Left kidney (tissue), 8 donors: ENCODE measurements at places on chromosomes 16 and 17. TPM values are rescaled to one million over a fixed set of nuclear protein-coding genes. Genes with fewer than 3 reads are reported as not detected.

Gene PTGES3L
- 2.4 TPM for polyA plus RNA-seq

DNA sequence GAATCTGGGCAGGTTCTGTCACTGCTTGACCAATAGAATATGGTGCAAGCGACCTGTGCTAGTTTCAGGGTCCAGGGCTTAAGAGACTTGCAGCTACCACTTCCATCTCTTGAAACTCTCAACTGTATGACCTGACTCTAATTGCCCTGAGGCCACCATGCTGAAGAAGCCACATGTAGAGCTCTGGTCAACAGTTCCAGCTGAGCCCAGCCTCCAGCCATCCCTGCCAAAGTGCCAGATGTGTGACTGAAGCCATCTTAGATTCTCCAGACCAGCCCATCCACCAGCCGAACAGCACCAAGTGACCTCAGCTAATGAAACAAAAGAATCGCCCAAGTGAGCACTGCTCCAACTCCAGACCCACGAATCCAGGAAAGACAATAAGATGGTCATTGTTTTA, 3.4 kb upstream of the MT2A start:
- DNase-seq: no peak

DNA sequence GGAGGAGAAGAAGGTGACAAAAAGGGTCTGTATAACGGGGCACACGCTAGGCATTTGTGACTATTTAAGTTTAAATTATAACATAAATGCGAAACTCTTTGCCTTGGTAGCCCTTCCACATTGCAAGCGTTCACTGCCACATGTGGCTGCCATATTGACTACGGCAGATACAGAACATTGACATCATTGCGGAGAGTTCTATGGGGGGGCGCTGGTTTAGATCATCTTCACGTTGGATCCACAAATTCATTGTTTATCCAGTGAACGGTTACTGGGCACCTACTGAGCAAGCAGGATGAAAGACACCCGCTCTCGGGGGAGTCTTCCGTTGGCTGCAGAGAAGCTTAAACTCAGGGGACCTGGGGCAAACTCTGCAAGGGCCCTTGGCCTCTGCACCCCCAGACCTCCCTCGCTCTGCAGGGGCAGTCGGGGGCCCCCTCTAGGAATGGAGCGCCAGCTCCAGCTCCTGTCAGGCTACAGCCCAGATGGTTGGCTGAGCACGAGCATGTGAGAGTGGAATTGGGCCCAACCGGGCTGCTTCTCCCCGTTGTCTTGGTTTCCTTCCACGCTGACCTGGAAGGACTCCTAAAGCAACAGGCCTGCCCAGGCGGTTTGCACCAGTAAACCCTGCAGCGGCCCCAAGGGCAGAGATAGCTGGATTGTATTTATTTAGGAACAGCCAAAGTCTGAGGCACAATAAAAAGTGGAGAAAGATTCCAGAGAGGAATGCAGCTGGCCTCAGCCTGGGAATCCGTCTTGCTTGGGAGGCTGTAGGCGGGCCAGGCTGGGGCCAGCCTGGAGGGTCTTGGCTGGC, 172.2 kb downstream of the SEC14L1 start:
- peak; percentile 81 for DNase-seq

- no peak for DNase-seq
These were observed 49.0 kb downstream of the NT5M start for GRCh38 chr17:17351901-17352781.

- no peak for DNase-seq
These were observed 5.2 kb downstream of the TLCD3A start for GRCh38 chr17:737561-738113.

DNA sequence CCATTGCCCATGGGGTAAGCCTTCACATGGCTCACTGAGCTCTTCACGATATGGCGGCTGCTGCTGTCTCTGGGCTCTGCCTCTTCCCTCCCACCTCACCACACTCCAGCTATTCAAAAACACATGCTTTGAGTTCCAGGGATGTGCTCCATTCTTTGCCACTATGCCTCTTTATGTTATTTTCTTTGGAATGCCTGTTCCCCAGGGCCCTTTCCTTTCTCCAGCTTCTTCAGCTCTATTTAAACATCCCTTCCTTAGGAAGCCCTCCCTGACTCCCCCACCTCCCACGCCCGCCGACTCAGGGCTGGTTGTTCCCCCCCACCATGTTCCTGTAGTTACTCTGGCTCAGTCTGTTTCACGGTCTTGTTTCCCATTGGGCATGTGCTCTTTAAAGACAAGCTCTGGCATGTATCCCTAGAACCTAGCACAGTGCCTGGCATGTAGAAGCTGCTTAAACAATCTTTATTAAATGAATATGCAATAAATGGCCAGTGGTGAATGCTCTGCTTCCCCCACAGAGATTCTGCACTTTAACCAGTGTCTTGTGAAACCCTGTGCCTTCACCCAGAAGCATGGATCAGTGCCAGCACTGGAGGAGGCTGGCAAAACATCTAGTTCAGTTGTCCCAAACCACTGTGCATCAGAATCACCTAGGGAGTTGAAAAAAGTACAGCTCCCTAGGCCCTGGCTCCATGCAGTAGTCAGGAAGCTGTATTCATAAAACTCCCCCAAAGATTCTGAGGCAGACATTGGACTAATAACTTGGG, 6.9 kb downstream of the MYCBPAP start:
- no peak for DNase-seq

GRCh38 chr17:29155227-29155965, 24.8 kb downstream of the MYO18A start:
- DNase-seq: no peak

DNA sequence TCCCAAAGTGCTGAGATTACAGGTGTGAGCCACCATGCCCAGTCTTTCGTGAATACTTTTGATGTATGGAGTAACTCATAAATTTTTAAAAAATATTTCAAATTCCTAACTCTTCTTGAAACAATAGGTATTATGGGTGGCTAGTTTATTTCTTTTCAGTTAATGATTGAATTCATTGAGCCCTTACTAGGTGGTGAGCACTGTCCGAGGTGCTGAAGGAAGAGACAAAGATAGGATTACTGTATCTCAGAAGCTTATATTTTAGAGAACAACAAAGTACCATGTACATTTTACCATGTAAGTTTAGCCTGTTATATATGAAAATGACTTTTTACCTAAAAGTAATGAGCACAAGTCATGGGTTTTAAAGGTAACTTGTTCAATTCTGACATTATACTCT, 418.3 kb downstream of the NPIPA7 start:
- DNase-seq: peak; percentile 20

DNA sequence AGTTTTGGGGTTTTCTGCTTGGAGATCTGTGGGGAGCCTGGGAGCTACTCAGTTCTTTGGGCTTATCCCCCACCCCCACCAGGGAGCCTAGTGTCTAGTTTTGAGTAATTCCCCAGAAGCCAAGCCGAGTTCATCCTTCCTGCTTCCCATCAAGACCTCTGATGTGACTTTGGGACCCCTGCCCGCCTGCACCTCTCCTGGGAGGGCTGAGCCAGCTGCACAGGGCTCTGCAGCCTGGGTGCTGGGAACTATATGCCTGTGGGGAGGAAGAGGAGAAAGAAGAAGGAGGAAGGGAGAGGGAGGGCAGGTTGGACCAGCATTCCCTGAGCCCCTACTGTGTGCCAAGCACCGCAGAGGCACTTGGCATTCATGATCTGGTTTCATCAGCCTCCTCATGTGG, 178.9 kb downstream of the TMEM132E start:
- DNase-seq: no peak

Gene TP53TG3C
- not detected for polyA plus RNA-seq

DNA sequence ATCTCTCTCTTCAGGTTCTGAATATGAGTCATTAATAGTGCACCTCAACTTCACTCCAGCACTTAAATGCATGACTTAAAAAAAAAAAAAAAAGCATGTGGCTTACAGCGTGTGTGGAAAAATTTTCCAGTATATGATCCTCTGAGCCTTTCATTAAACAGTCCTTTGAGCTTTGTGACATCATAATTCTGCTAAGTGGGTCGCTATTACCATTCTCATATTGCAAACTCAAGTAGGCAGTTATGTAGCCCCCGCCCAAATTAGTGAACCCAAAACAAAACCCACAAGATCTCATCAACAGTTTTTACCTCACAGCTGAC, 672 bp downstream of the CMTR2 start:
- DNase-seq: no peak

DNA sequence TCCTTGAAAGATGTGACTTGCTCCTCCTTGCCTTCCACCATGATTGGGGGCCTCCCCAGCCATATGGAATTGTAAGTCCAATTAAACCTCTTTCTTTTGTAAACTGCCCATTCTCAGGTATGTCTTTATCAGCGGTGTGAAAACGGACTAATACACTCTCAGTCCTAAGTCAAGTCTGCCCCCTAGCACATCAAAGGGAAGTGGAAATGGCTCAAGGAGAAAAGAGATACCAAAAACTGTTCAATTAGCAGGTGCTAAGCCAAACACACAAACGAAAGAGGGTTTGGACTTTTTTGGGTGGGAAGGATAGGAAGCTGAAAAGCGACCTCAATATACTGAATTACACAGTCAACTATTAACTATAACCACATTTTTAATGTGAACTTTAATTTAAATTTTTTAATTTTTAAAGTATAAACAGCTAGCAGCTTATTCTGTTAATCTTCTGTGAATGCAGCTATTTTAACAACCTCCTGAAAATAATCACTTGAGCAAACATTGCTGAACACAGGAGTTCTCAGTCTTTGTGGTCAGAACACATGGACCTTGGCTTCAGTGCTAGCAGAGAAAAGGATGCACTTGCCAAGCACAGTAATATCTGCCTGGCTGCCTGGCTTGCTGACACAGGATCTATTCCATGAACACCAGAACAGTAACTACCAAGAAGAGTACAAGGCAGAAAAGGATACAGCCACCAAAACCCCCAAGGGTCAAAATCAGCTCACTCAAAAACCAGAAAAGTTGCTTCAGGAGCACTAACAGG, 10.9 kb downstream of the ZNF18 start:
- no peak for DNase-seq

- DNase-seq: no peak
These were observed 49.2 kb downstream of the MYH11 start for GRCh38 chr16:15807603-15808009.

DNA sequence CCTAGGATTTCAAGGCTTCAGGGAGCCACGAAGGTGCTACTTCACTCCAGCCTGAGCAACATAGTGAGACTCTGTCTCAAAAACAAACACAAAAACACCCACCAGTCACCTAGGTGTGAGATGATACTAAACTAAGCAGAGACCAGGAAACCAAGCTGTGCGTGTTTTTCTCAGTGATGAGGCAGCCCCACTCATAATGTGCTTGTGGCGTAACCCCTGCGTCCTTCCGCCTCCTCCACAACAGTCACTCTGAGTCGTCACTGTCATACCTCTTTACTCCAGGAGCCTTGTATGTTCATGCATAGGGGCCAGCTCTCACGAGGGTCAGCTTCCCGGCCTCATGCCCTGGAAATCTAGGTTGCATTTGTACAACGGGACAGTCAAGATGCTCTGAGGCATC, 31.1 kb upstream of the SLC47A1 start:
- no peak for DNase-seq

- DNase-seq: no peak
These were observed 297.1 kb downstream of the IRF8 start for GRCh38 chr16:86195863-86196630.

- DNase-seq: peak; percentile 80
These were observed 98.3 kb downstream of the PITPNC1 start for GRCh38 chr17:67475161-67475937.

DNA sequence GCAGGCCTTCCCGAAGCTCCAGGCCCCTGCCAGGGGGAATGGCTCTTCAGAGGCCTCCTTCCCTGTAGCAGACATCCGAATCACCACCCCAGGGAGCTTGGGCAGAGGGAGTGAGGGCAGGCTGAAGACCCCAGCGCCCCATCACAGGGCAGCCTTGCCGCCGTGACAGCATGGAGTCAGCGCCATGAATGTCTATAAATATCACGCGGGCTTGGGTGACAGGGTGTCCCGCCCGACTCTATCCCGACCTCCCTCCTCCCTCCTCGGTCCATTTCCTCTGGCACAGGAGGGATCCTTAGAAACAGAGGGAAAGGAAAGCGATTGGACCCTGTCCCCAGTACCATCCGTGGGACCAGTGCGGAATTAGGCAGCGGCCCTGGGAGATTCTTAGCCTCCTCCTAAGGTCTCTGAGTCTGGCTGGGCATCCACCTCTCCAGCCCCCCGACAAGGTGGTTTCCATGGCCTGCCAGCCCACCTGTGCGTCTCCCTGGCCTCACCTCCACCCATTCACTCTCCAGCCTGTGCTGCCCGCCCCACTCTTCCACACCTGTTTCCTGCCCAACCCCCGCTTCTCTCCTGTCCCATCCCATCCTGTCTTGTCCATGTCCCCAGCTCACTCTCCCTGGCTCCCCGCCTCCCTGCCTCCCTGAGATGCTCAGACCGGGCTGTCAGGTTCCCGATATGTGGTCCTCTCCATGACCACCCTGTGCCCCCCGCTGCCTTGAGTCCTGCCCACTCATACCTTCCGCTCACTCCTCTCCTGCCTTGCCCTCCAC, 5.1 kb downstream of the ATP2A1 start:
- no peak for DNase-seq

Gene ZDHHC1
- polyA plus RNA-seq: 11.5 TPM

DNA sequence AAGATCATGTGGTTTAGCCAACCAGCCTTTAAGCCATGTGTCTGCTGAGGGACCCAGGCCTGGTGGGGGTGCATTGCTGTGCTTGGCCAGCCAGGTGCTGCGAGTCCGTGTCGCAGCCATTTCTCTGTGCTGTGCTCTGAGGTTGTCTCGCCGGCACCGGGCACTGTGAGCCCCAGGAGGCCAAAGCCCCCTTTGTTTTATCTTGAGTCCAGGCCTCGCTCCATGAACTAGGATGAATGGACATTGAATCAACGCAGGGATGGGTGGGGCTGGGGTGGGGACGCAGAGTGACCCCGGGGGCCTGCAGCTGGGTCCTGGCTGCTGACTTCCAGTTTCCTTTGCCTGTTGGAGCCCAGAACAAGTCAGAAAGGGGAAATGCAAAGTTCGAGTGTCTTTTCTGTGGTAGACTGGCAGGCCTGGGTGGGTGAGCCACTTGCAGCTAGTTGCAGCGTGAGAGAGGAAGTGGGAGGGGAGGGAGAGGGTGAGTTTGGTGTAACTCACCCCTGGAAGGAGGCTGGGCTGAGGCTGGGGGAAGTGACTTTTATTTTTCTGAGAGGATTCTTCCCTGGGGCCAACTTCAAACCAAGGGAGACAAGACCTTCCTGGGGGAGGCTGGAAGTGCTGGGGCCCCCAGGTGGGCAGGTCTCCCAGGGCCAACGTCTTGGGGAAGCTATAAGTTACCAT, 324.7 kb downstream of the SEC14L1 start:
- no peak for DNase-seq

Gene SMIM36
- polyA plus RNA-seq: 0.05 TPM

Gene SGCA
- polyA plus RNA-seq: 0.80 TPM

Gene SLC12A3
- 26.3 TPM for polyA plus RNA-seq

- no peak for DNase-seq
These were observed 6.2 kb upstream of the KANSL1 start for GRCh38 chr17:46199379-46199778.

Gene EPOP
- 1.6 TPM for polyA plus RNA-seq

DNA sequence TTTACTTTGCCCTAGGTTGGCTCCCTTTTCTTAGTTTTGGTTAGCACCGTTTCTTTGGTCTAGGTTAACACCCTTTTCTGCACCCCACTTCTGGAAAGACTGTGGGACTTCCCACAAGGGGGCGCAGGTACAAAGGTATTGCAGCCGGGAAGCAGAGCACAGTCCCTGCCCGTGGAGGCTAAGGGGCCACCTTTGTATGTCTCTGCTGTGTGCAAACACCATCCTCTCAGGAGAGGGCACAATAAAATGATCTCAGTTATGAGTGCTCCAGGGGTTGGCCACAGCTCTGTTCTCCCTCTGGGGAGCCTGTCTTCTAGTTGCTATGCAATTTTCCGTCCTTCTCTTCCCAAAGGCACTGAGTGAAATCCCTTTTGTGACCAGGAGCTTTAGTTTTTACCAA, 28.4 kb upstream of the TMC5 start:
- no peak for DNase-seq

Gene NME3
- 18.0 TPM for polyA plus RNA-seq

Gene ARL6IP1
- polyA plus RNA-seq: 315 TPM

GRCh38 chr17:50173335-50173941, 7.6 kb downstream of the SGCA start:
- DNase-seq: no peak
